Naive thymus-derived CD8-positive, alpha-beta T cell (primary cell): ENCODE measurements at places on chromosomes 1 and 21. TPM values are rescaled to one million over a fixed set of nuclear protein-coding genes. Genes with fewer than 3 reads are reported as not detected.

DNA sequence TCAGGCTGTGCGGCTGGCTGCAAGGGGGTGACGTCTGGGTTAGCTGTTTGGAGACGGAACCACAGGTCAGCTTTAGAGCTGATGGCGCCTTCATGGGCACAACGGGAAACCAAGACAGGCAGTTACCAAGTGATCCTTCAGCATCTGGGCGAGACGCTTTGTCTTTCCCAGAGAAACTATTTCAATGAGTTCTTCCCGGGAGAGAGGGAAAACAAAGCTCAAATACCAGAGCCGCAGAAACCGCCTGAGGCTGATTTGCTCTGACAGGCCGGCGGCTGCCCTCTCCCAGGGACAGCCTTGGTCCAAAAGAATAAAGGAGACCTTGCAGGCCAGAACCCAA lies 76.5 kb downstream of the CD58 start:
- no peak for DNase-seq

DNA sequence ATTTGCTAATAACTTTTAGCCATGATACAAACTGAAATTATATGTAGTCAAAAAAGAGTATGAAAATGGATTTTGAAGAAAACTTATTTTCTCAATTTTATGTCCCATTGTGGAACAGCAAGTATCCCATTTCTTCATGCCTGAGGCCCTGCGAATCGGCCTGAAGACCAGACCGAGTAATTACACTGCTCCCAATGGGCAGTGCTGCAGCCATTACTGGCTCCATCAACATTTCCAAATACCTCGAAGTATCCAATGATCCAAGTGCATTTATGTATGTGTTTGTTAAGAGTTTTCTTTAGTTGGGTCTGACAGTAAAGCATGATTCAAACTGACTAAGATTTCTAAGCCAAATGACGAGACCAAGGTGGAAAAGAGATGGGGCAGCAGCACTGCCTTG lies 44.4 kb downstream of the HSF2BP start:
- no peak for DNase-seq

DNA sequence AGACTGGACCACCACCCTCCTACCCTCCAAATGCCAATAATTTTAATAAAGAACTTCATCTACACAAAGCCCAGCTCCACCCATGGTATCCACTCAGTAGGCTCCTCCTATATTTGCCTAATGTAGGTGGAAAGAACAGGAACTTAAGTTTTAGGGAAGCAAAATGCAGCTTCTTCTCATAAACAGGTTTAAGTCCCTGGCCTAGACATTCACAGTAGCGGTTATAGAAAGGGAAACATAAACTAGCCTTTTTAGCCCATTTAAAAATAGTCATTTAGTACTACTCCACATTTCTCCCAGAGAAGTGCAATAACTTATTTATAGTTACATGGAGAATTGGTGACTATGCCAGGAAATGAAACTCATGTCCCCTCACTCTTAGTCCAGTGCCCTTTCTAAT lies 56.6 kb upstream of the CPLANE2 start:
- no peak for DNase-seq

GRCh38 chr1:222006715-222007114 lies 264.8 kb upstream of the DUSP10 start:
- DNase-seq, result no peak

DNA sequence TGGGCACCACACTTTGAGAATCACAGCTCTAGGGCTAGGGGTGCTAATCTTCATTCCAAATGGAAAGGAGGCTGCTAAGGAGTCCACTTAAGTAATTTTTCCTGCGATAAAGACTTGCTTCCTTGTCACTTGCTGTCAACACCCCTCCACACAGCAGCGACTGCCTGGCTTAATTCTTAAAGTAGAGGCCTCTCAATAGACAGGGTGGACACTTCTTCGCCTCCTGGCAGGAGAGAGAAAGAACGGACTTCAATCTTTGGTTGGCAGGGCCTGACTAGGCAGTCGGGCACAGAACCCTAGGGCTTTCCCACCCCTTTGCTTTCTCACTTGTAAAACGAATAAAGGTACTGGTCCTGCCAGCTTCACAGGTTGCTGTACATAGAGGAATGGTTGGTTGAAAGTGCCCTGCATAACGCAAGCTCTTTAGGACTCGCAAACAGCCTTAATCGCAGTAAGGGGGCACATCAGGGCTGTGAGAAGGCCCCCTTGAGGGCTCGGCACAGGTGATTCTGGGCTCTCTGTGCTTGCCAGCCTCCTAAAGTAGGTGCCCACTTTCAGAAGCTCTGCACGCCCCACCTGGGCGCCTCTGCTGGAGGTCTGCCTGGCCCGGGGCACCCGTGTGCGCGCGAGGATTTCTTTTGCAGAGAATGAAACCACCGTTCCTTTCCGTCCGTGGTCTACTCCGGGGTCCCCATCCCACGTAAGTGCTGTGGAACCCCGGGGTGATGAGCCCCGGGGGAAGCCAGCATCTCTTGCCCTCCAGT lies 47.6 kb upstream of the CD34 start:
- DNase-seq, result peak; percentile 13

Gene ETV3L
- total RNA-seq, result not detected

DNA sequence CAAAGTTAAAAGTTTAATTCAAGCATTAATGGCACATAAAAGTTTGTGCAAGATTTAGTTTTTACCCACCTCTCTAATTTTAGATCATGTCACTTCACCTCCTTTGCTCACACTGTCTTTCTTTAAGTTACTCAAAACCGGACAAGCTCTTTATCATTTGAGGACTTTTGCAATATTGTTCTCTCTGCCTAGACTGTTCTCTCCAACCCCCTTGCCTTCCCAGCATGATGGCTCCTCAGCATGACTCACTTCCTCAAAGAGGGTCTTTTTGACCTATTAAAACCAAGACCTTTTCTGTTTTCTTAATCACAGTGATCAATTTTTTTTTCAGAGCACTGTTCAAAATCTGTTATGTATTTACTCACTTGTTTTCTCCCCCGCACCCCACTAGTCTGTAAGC lies 61.3 kb downstream of the XKR8 start:
- DNase-seq, result no peak

Gene IFNAR1
- total RNA-seq, result 53.7 TPM

- no peak for DNase-seq
These were observed 593 bp upstream of the CD53 start for GRCh38 chr1:110872366-110872744.

DNA sequence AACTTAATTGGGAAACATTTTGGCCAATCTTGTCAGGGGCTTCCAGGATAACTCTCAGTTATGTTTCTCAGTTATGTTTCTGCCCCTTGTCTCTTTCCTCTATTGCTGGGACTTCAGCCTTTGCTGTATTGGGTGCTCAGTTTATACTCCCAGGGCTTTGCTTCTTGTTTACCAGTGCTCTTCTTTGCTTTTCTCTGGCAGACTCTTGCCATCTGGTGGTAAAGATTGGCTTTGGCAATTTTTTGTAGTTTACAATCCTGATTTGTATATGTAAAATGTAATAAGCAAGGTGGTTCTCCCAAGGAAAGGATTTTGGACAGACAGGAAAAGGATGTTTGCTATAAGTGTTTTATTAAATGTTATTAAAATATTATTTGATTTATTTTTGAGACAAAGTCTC lies 37.9 kb downstream of the FABP3 start:
- DNase-seq, result peak; percentile 13

DNA sequence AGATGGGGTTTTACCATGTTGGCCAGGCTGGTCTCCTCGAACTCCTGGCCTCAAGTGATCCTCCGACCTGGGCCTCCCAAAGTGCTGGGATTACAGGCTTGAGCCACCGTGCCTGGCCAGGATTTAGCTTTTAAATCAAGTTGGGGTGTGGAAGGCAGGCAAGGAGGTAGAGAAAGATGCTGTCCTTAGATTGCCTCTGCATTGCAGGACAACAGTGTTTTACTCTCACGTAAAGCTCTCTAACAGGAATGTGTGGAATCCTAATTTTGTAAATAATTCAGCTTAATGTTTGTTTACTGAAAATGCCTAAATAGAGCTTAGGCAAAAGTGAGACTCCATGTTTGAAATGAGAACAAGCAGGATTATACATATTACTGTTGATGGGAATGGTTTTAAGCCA lies 29.5 kb upstream of the TGFB2 start:
- DNase-seq, result no peak

GRCh38 chr1:67646145-67647035 lies 38.6 kb upstream of the GADD45A start:
- DNase-seq, result no peak

DNA sequence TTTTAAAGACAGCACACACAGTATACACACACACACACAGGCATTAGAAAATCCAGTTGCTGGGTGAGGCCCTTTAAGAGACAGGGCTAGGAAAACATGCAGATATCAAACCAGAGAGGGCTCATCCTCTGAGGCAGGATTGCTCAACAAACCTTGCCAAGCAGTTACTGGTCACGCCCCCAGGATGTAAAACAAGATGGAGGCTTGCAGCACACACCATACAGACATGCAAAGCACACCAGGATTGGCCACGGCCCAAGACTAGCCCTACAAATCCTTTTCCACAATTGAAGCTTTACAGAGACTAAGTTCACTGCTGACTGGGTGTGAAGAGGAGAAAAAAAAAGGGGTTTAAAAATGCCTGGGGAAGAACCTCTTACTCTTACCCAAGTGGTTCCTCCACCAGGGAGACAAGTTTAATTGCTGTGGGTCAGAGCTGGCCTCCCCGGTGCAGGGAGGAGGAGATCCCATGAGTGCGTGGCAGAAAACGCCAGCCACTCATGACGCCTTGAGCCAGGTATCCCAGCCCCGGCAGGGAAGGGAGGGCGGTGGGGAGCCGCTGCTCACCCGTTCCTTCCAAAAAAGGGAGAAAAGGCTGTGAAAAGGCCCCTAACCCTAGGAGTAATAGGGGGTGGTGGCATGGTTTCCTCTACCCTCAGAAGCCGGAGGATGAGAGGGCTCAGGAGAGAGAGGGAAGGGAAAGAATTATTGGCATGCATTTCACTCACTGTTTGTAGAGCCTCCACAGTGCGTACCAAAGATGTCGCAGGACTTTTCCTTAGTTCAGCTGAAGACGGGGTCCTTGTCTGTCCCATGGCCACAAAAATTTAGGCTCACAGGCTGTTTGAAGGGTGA lies 594.6 kb upstream of the ZP4 start:
- DNase-seq, result no peak

GRCh38 chr1:208058756-208059155 lies 147.8 kb upstream of the CD34 start:
- DNase-seq, result no peak

DNA sequence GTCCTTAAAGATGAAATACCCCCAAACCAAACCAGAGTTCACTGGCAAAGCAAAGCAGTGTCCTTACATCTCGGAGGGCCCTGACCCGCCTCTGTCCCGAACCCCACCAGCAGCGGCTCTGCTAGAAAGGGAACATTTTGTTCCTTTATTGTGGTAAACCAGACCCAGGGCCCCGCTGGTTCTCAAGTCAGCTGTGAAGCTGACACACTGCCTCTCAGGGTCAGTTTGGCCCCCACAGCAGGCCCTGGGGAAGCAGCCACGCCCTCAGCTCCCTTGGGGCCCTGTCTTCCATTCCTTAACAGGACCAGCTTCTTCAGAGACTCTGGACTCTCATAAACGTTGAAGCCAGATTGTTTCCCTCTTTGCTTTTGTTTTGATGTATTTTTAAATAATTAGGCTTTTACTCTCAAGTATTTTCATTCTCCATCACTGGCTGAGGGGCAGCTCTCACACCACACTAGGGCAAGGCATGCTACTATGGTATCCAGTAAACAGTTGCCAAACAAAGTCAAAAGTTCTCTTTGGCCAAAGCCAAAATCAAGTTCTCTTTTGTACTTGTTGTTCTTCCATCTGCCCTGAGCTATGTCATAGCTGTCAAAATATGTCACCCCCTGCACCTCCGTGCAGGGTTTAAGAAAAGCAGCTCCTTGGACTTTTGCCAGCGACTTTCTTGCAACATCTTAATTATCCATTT lies 61.1 kb upstream of the ANGPTL1 start:
- no peak for DNase-seq

Gene HFM1
- total RNA-seq, result not detected

Gene ZSCAN20
- 3.5 TPM for total RNA-seq

Gene S100A12
- not detected for total RNA-seq

- no peak for DNase-seq
These were observed 27.6 kb downstream of the ZNF496 start for GRCh38 chr1:247304031-247304430.

DNA sequence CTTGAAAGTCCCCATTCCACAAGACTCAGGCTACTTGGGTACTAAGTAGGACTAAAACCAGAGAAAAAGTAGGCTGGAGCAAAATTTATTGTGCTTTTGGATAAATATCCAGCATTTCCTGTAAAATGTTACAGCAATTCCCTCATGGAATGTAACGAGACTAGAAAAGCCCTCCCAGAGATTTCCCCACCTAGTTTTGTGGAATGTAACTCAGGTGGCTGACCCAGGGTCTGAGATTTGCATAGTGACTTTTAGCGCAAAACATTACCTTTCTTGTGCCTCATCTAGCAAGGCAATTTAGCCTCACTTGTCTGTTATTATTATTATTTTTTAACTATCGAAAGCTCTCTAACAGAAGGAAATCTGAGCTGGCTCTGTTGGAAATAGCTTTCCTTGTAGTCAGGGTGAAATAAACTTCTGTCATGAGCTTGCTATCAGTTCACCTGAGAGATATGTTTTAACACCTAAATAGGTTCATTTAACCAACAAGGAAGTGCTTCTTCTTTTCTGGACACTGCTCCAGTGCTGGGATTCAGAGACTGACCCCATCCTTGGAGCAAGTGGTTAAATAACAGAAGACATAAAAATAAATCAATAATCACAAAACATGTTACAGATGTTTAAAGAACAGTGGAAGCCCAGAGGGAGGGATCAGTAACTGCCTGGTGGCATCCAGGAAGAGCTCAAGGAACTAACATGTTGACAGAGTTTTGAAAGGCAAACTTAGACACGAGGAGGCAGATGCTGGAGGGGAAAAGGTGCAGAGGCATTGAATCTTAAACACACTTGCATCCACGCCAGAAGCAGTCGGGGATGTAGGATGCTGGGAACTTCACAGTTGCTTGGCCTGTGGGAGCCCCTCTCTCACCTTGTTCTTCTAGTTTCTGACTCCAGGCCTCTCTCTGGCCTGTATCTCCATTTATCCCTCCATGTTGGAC lies 68.3 kb upstream of the RHOU start:
- no peak for DNase-seq

- no peak for DNase-seq
These were observed 67.5 kb upstream of the CLDN14 start for GRCh38 chr21:36547464-36547863.

Gene CORT
- total RNA-seq, result 0.44 TPM

DNA sequence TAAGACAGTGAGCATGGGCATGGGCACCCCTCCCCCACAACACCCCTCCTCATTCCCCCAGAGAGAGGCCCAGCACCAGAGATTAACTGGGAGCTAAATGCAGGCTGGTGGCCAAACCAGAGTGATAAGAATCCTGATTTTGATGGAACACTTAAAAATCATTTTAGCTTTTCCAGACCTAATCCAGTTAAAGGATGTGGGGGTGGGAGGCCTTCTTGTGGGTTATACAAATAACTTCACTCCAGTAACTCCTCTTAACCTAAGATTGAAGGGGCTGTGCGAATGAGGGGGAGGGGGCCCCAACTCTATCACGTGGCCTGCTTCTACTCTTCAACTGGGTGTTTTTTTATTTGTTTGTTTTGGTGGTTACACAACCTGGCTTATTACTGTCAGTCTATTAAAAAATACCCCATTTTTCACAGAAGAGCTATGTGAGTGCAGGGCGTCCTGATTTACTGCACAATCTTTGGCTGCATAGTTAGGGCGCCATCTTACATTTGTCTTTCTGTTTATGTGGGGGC lies 398.1 kb upstream of the LYPLAL1 start:
- DNase-seq, result no peak

- DNase-seq, result no peak
These were observed 32.0 kb upstream of the PRDX6 start for GRCh38 chr1:173445164-173445563.

Gene PTCH2
- total RNA-seq, result 2.0 TPM

GRCh38 chr21:28705616-28706015 lies 287.1 kb downstream of the LTN1 start:
- DNase-seq, result no peak

Gene SAMSN1
- 27.0 TPM for total RNA-seq
